OCI-M1 (cell line): ENCODE measurements at places on chromosomes 7 and 10.

DNA sequence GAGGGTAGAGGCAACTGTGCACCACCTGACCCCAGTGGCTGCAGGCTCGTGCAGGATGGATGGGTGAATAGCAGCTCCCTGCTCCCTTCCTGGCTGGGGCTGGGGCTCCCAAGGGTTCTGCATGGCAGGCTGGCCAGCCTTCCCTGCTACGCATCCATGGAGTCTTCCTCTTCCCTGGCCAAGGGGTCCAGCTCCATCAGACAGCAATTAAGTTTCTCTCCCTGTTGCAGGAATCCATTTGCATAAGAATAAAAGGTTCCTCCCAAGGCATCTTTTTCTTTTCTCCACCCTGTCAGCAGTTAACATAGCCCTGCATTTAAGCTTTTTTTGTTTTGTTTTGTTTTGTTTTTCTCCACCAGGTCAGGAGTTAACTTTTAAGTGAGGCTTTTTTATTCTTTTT lies 10.0 kb upstream of the CPA2 start:
- no peak for DNase-seq

GRCh38 chr7:121755286-121755685 lies 117.7 kb upstream of the PTPRZ1 start:
- peak; percentile 3 for DNase-seq

- DNase-seq, result no peak
These were observed 43.1 kb upstream of the HNRNPH3 start for GRCh38 chr10:68288717-68289116.

- DNase-seq, result no peak
These were observed 162.9 kb downstream of the FANK1 start for GRCh38 chr10:126059076-126059826.

- no peak for DNase-seq
These were observed 15.9 kb downstream of the CUL2 start for GRCh38 chr10:35074266-35074665.

DNA sequence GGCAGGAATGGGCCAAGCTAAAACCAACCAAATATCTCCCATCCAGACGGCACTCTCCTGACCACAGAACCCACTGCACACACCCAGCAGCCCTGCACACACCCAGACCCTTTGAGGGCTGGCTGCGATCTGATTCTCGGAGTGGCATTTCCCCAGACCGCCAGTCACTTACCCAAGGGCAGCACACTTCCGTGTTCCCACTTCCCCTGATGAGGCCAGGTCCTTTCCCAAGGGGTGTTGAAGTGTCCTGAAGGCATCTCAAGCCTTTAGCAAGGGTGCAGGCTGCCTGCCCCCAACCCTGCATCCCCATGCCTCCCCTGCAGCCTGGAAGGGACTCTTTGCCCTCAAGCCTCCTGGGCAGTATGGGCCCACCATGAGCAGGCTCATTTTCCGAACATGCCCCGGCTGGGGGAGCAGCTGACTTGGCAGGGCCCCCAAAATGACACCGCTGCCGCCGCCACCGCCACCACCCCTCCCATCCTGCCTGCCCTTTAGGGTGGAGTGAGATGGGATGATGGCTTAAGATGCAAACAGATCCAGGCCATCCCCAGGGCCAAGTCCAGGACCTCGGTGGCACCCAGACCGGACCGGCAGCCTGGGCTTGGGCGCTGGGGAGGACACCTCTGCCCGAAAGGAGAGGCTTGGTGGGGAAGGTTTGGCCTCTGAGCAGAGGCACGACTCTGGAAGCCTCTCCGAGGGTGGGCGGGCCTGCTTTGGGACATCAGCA lies 159.8 kb downstream of the NRF1 start:
- DNase-seq, result peak; percentile 65

GRCh38 chr10:131824371-131825149 lies 76.2 kb upstream of the PPP2R2D start:
- DNase-seq, result no peak

GRCh38 chr10:71657604-71658466 lies 61.7 kb downstream of the C10orf105 start:
- no peak for DNase-seq
